Activated T-helper 1 cell treated with anti-CD3 and anti-CD28 coated beads, Interleukin-12 subunit alpha, Interleukin-12 subunit beta, Interleukin-2, Interleukin-4 antibody, amounts not matched to agents 30 ng/mL and 10 ng/mL and 1 ng/mL, durations not matched to agents 14 hours and 24 hours and 36 hours (primary cell): ENCODE measurements at places on chromosomes 1 and 21. TPM values are rescaled to one million over a fixed set of nuclear protein-coding genes. Genes with fewer than 3 reads are reported as not detected.

DNA sequence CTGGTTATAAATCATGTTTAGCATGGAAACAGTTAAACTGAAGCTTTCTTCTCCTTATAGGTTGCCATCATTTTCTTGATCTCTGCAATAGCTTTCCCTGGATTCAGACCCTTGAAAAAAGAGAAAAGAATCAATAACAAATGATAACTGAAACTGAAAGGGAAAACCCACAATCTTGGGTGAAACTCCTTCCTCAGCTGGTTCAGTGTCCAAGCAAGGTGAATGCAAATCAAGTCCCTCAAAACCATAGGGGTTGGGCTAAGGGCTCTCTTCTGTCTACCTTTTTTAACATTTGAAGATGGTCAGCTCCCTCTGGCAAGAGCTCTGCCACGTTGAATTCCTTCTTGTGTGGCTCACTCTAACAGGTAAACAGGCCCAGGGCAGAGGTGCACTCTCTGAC is 7.1 kb upstream of the ATP13A2 start:
- peaks cover 26% of the 10 kb centered on the region for H3K4me1 ChIP-seq
- no peak for DNase-seq
- no peak overlapping the region for H3K4me3 ChIP-seq

GRCh38 chr1:184745110-184745509 is 9.5 kb downstream of the EDEM3 start:
- H3K36me3 ChIP-seq: peaks cover 17% of the 10 kb centered on the region
- H3K27me3 ChIP-seq: no peaks in the 10 kb centered on the region
- no peak for DNase-seq
- H3K4me1 ChIP-seq: peaks cover 39% of the 10 kb centered on the region
- peak overlapping the region; percentile 31 for H3K27ac ChIP-seq

DNA sequence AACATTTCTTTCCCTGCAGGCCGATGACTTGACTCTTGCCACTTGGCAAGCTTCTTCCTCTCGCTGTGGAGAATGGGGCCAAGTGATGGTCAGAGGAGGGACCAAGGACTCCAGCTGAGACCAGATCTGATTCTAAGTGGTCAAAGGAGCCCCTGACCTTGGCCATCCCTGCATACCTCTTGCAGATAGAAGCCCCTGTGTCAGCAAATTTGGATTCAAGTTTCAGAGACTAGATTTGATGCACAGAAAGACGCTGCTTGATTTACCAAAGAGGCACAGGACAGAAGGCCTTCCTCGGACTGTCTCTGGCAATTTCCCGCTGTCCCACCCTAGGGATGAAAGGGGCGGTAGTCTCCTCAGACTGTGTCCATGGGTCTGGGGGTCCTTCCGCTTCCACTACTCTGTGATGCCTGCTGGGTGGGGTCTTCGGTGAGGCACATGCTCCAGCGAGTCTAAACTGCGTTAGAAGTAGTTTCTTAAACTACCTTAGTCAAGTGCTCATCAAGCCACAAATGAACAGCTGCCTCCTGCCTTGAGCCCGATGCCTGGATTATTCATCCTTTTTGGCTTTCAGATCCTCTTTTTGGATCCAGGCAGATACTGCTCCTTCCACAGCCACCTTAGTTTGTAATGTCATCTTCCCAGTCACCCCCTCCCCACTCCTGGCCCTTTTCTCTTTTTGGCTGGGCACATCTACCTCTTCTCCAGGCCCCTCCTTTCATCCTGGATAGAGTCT is 31.8 kb upstream of the RBM15 start:
- no peaks in the 10 kb centered on the region for H3K36me3 ChIP-seq
- no peak for DNase-seq
- no peak overlapping the region for H3K4me3 ChIP-seq
- H3K4me1 ChIP-seq: no peaks in the 10 kb centered on the region
- no peak overlapping the region for H3K27ac ChIP-seq

Gene ARHGEF19
- total RNA-seq: 7.9 and 11.2 TPM in 2 replicates

DNA sequence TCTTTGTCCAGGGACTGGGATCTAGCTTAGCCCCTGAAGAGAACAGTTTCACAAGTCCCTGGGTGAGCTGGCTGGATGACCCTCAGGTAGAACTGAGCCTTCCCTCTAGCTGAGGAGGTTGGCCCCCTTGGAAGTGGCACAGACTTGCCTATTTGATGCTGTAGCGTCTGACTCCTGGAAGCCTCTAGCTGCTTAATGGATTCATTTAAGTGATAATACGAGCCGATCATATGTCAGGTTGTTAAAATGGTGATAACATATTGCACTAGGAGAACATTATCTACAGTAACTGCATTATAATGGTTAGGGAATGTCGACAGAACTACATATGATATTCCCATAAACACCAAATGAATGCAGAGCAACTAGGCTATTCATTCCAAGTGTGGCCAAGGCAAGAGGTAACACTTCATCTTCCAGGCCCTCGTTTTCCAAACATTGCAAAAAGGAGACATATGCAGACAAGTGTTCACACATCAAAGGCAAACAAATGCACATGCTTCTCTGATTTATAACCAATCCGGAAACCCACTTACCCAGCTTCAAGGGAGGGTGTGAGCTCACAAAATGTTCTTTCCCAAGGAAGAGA is 340.1 kb upstream of the PLXNA2 start:
- no peak overlapping the region for H3K27ac ChIP-seq
- H3K27me3 ChIP-seq: peaks cover 9% of the 10 kb centered on the region
- no peak for DNase-seq
- no peaks in the 10 kb centered on the region for H3K36me3 ChIP-seq
- no peaks in the 10 kb centered on the region for H3K4me1 ChIP-seq
- no peak overlapping the region for H3K4me3 ChIP-seq

Gene USP33
- total RNA-seq: 49.9 and 53.1 TPM in 2 replicates

DNA sequence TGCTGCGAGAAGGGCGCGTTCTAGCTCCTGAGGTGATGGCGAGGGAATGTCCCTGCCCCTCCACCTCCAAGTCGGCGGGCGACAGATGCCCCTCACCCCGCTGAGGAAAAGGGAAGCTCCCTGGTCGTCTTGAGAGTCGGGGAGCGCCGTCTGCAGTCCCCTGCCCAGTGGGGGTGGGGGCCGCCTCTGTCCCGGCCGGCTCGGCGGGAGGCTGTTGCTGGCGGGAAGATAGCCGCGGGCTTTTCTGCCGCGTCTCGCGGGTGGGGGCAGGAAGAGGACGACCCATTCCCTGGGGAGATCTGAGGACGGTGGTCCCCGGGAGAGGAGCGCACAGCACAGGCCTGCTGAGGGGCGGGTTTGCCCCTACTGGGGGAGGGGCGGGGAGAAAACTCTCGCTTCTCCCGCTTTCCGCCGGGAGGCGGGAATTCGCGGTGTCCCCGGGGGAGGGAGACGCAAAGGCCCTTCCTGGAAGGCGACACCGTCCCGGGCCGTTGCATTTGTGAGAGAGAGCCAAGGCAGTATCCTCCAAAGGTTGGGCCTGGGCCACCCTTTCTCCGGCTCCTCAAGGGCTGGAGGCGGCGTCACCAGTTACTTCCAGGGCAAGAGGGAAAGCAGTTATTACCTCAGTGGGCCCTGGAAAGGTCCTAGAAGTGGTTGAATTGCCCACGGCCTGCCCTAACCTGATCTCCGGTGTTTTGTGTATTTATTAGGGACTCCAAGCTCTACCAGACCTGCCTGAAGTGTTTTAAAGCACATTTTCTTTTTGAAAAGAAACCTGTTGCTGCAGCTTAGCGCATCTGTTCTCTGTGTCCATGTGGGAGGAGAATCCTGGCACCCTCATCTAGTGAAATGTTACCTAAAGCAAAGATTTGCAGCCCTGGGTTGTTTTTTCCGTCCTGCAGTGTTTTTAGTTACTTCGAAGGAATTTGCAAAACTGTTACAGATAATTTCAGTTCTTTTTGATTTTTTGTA is 648 bp downstream of the S100PBP start:
- peak overlapping the region; percentile 97 for H3K27ac ChIP-seq
- peak overlapping the region; percentile 97 for H3K4me3 ChIP-seq
- peak; percentile 36 for DNase-seq
- peaks cover 49% of the 10 kb centered on the region for H3K4me1 ChIP-seq
- peaks cover 36% of the 10 kb centered on the region for H3K36me3 ChIP-seq
- no peaks in the 10 kb centered on the region for H3K27me3 ChIP-seq

Gene IFI44L
- total RNA-seq: 16.7 and 21.8 TPM in 2 replicates

Gene PAX7
- total RNA-seq: not detected in 2 replicates

GRCh38 chr1:1665815-1666251 is 7.0 kb upstream of the CDK11B start:
- H3K36me3 ChIP-seq: peaks cover 11% of the 10 kb centered on the region
- no peaks in the 10 kb centered on the region for H3K4me1 ChIP-seq
- H3K4me3 ChIP-seq: no peak overlapping the region
- no peak overlapping the region for H3K27ac ChIP-seq

DNA sequence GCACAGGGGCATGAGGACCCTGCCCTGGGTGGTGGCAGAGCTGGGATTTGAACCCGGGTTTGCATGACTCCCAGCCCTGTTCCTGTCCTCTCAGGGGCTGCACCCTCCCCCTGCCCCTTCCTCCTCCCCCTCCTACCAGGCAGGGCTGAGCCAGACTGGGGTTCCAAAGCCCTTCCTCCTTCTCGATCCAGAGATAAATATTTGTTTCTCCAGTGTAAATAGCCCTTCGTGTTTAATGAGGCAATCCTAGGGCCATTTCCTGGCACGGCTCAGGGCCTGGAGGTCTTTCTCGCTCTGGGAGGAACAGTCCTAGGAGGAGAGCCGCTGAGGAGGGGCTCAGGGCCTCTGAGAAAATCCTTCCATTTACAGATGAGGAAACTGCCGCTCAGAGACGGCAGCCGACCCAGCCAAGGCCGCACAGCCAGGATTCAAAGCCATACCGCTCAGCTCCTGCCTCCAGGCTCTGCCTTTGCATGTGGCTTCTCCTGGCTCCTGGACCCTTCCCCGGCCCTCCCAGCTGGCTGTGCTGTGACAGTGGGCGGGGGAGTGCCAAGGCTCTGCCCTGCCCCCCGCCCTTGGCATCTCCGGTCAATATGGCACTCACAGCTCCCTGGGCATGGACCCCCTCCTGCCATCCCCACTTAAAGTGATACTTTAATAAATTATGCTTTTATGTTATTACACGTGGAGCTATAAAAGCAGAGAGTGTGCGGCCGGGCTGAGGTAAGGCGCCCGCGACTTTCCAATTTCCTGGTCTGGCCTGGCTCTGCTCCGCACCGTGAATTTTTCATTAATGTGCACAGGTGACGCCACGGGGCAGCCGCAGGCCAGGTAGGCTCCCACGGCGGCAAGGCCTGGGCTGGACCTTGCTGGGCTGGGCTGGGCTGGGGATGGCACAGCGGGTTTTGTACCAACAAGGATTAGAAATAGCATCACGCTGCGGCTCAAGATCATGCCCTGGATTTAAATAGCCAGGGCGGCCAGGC is 114.7 kb upstream of the WNT4 start:
- DNase-seq: no peak
- no peak overlapping the region for H3K4me3 ChIP-seq
- no peaks in the 10 kb centered on the region for H3K4me1 ChIP-seq
- H3K36me3 ChIP-seq: no peaks in the 10 kb centered on the region
- H3K27ac ChIP-seq: no peak overlapping the region

GRCh38 chr1:186662752-186663151 is 17.5 kb downstream of the PTGS2 start:
- H3K36me3 ChIP-seq: no peaks in the 10 kb centered on the region
- H3K4me1 ChIP-seq: no peaks in the 10 kb centered on the region
- no peak for DNase-seq
- H3K4me3 ChIP-seq: no peak overlapping the region

- no peak for DNase-seq
- H3K27ac ChIP-seq: no peak overlapping the region
- H3K27me3 ChIP-seq: no peaks in the 10 kb centered on the region
- peaks cover 37% of the 10 kb centered on the region for H3K36me3 ChIP-seq
These were observed 48.9 kb downstream of the SLC35D1 start for GRCh38 chr1:67005068-67005467.

DNA sequence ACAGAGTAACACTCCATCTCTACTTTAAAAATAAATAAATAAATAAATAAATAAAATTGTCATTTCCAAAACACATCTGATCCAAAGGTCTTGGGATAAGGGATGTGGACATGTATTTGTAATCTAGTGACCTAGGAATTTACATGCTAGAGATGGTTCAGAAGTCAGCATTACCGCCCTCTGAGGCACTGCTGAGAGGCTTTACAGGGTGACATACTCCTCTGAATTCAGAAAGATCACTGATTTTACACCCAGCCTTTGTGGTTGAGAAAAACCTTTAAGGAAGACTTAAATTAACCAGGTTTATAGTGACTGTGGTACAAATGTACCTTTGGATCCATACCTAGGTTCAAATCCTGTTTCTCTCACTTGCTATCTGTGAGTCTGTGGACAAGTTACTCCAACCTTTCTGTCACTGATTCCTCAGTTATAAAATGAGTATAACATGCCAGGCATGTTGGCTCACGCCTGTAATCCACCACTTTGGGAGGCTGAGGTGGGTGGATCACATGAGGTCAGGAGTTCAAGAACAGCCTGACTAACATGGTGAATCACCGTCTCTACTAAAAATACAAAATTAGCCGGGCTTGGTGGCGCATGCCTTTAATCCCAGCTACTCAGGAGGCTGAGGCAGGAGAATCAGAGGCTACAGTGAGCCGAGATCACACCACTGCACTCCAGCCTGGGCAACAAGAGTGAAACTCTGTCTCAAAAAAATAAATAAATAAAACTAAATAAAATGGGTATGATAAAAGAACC is 20.1 kb downstream of the OSBPL9 start:
- no peaks in the 10 kb centered on the region for H3K27me3 ChIP-seq
- no peak overlapping the region for H3K27ac ChIP-seq
- no peak overlapping the region for H3K4me3 ChIP-seq
- H3K36me3 ChIP-seq: no peaks in the 10 kb centered on the region
- peaks cover 4% of the 10 kb centered on the region for H3K4me1 ChIP-seq

GRCh38 chr1:193654951-193655735 is 468.7 kb upstream of the B3GALT2 start:
- peaks cover 6% of the 10 kb centered on the region for H3K4me1 ChIP-seq
- H3K4me3 ChIP-seq: no peak overlapping the region
- H3K36me3 ChIP-seq: peaks cover 2% of the 10 kb centered on the region
- H3K27me3 ChIP-seq: no peaks in the 10 kb centered on the region
- DNase-seq: no peak

DNA sequence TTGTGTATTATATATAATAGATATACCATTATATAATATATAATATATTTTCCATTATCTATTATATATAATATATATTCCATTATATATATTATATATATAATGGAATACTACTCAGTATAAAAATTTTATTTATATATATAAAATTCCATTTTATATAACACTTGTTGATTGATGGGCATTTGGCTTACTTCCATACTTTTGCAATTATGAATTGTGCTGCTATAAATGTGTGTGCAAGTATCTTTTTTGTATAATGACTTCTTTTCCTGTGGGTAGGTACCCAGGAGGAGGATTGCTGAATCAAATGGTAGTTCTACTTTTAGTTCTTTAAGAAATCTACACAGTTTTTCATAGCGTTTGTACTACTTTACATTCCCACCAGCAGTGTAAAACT is 1211.1 kb downstream of the NCAM2 start:
- H3K4me1 ChIP-seq: no peaks in the 10 kb centered on the region
- DNase-seq: no peak
- H3K36me3 ChIP-seq: no peaks in the 10 kb centered on the region
- H3K27me3 ChIP-seq: no peaks in the 10 kb centered on the region
- H3K4me3 ChIP-seq: no peak overlapping the region
- H3K27ac ChIP-seq: no peak overlapping the region

GRCh38 chr1:209342441-209343175 is 240.9 kb upstream of the CAMK1G start:
- peaks cover 3% of the 10 kb centered on the region for H3K27me3 ChIP-seq
- no peaks in the 10 kb centered on the region for H3K36me3 ChIP-seq
- H3K4me1 ChIP-seq: no peaks in the 10 kb centered on the region
- no peak overlapping the region for H3K4me3 ChIP-seq
- no peak overlapping the region for H3K27ac ChIP-seq

Gene CD164L2
- not detected in 2 replicates for total RNA-seq

- peaks cover 14% of the 10 kb centered on the region for H3K4me1 ChIP-seq
- H3K4me3 ChIP-seq: no peak overlapping the region
- no peak for DNase-seq
- H3K36me3 ChIP-seq: no peaks in the 10 kb centered on the region
- H3K27me3 ChIP-seq: peaks cover 9% of the 10 kb centered on the region
These were observed 3.4 kb downstream of the PRR9 start for GRCh38 chr1:153220606-153221303.

Gene PLA2G2A
- total RNA-seq: not detected in 2 replicates
